ENCODE measurements at places on chromosomes 4 and X. TPM values are rescaled to one million over a fixed set of nuclear protein-coding genes. Genes with fewer than 3 reads are reported as not detected.

Gene PNMA6A
- 1.8 TPM for total RNA-seq

Gene TEX28
- total RNA-seq = not detected

Gene EMD
- 119 TPM for total RNA-seq

Gene PACRGL
- 16.9 TPM for total RNA-seq

Gene RELL1
- total RNA-seq = 19.9 TPM

Gene USP17L12
- not detected for total RNA-seq

Gene IL3RA
- total RNA-seq = 0.44 TPM

Gene CLDN34
- total RNA-seq = not detected

Gene ARHGAP4
- total RNA-seq = 124 TPM

Gene MAGEA8
- not detected for total RNA-seq

Gene HPGD
- total RNA-seq = 1.6 TPM

Gene MAGEE1
- 3.9 TPM for total RNA-seq

- no peak for DNase-seq
- H3K27me3 ChIP-seq = no peaks in the 10 kb centered on the region
- no peak overlapping the region for H3K4me3 ChIP-seq
- no peaks in the 10 kb centered on the region for H3K36me3 ChIP-seq
- H3K27ac ChIP-seq = no peak overlapping the region
- H3K4me1 ChIP-seq = no peaks in the 10 kb centered on the region
Observed at GRCh38 chrX:24668111-24668510, 21.0 kb upstream of the PCYT1B start.

GRCh38 chrX:69179380-69179911 lies 14.2 kb upstream of the PJA1 start:
- no peaks in the 10 kb centered on the region for H3K4me1 ChIP-seq
- no peak overlapping the region for H3K4me3 ChIP-seq
- H3K27me3 ChIP-seq = no peaks in the 10 kb centered on the region
- no peaks in the 10 kb centered on the region for H3K36me3 ChIP-seq
- DNase-seq = no peak
- no peak overlapping the region for H3K27ac ChIP-seq

DNA sequence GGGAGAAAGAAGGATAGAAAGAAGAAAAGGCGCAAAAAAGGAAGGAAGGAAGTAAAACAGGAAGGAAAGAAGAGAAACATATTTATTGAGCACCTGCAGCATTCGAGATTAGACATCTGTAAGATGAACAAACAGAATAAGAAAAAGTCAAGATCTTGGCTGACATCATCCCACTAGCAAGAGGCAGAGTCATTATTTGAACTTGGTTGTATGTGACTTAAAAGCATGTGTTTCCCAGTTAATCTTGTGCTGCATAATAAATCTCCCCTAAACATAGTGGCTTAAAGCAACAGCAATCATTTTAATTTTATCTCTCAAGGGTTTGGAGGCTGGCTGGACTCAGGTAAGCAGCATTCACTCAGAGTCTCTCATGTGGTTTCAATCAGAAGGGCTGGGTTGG lies 38.5 kb upstream of the COX7B2 start:
- H3K36me3 ChIP-seq = no peaks in the 10 kb centered on the region

- no peaks in the 10 kb centered on the region for H3K27me3 ChIP-seq
- DNase-seq = no peak
- no peaks in the 10 kb centered on the region for H3K36me3 ChIP-seq
Observed at GRCh38 chr4:39525822-39526690, 1.2 kb downstream of the UGDH start.

- no peak for DNase-seq
- H3K36me3 ChIP-seq = no peaks in the 10 kb centered on the region
- H3K27me3 ChIP-seq = no peaks in the 10 kb centered on the region
- H3K27ac ChIP-seq = no peak overlapping the region
Observed at GRCh38 chr4:52894443-52894842, 32.3 kb downstream of the RASL11B start.

- no peak overlapping the region for H3K27ac ChIP-seq
- no peaks in the 10 kb centered on the region for H3K27me3 ChIP-seq
- H3K4me1 ChIP-seq = no peaks in the 10 kb centered on the region
Observed at GRCh38 chrX:5702890-5703289, 525.8 kb downstream of the NLGN4X start.

DNA sequence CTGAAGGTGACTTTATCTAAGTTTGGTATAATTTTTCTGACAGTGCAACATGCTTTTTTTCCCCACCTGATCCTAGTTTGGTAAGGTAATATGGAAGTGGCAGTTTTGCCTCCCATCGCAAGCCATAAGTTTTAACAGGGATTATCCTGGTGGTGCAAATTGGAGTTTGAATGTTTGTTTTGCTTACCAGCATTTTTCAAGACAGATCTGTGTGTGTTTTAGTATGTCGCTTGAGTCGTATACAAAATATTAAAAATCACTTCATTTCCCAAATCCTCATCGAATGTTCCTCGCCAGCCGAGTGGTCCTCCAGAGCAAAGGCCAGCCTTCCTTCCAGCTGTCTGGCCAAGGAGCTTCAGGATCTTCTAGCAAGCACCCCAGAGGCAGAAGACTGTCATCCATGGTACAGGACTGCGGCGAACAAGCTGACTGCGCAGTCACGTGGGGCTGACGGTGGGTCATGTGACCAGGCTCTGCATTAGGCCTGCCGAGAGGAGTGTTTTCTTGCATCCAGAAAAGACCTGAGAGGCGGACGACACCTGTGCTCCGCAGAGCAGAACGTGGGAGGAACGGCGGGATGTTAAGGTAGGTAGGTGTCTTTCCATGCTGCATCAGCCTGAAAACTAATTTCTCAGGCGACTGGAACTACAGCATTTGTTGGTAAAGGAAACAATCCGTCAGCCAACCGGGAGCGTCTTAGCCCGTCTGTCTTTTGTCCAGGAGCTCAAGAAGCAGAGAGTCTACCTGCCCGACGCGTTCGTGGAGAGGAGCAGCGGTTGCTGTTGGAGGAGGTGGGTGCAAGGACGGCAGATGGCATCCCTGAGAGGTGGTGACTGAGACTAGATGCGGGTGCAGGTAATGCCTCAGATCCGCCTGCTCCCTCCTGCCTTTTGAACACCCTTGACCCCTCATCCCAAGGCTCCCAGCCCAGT lies at the start of gene GPRASP3:
GPRASP3 (plus strand) TSS at position 507 of the 932 bp plus-strand sequence. CDS start 28,253 bp downstream, outside the sequence.
- peak; percentile 77 for DNase-seq
- peak within 1 kb of the TSS; percentile 53 for H3K4me3 ChIP-seq
- H3K4me1 ChIP-seq = no peaks in the 10 kb centered on the region
- H3K27ac ChIP-seq = no peak within 1 kb of the TSS
- no peaks in the 10 kb centered on the region for H3K36me3 ChIP-seq

GRCh38 chr4:84403656-84404055 lies 95.4 kb downstream of the NKX6-1 start:
- no peaks in the 10 kb centered on the region for H3K27me3 ChIP-seq
- no peaks in the 10 kb centered on the region for H3K4me1 ChIP-seq
- no peak overlapping the region for H3K27ac ChIP-seq
- no peak for DNase-seq
- no peak overlapping the region for H3K4me3 ChIP-seq

- H3K36me3 ChIP-seq = no peaks in the 10 kb centered on the region
- H3K27me3 ChIP-seq = no peaks in the 10 kb centered on the region
- no peaks in the 10 kb centered on the region for H3K4me1 ChIP-seq
- no peak for DNase-seq
- H3K27ac ChIP-seq = no peak overlapping the region
- H3K4me3 ChIP-seq = no peak overlapping the region
Observed at GRCh38 chrX:141158084-141158483, 18.8 kb downstream of the LDOC1 start.

DNA sequence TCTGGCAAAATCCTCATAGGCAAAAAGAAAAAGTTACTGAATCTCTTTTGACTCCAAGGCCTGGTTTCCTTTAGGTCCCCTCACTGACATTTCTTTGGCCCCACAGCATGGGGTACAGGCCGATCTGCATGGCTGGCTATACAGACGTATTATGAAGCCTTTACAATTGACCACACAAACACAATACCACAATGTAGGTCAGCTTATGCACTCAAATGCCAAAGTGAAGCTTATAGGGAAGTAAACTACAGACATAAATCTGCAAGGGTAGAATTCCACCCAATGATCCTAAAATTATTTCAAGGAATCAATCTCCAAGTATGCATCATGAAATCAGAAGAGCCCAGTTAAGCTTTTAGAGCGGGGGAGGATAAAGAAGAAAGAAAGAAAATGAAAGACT lies 20.7 kb downstream of the STX18 start:
- H3K36me3 ChIP-seq = no peaks in the 10 kb centered on the region
- H3K4me1 ChIP-seq = peaks cover 9% of the 10 kb centered on the region
- no peak for DNase-seq
- no peak overlapping the region for H3K27ac ChIP-seq

DNA sequence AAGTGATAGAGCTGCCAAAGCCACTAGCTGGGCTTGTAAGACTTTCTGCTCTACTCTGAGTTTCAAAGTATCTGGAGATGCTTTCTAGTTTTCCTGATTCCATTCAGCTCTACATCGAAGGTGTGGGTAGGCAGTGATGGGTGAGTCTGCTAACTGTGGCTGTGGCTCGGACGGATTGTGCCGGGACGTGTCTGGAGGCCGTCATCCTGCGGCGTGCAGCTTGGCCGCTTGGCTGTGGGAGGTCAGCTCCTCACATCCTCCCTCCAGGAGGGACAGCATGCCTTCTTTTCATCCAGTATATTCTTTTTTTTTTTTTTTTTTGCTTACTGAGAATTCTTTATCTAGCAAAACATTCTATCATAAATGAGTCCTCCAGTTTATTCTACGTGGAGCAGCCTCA lies 77.9 kb upstream of the AADAT start:
- H3K36me3 ChIP-seq = no peaks in the 10 kb centered on the region
- H3K4me1 ChIP-seq = no peaks in the 10 kb centered on the region
- H3K27ac ChIP-seq = no peak overlapping the region
- no peaks in the 10 kb centered on the region for H3K27me3 ChIP-seq

- no peak overlapping the region for H3K4me3 ChIP-seq
- no peaks in the 10 kb centered on the region for H3K36me3 ChIP-seq
- no peak overlapping the region for H3K27ac ChIP-seq
- H3K4me1 ChIP-seq = no peaks in the 10 kb centered on the region
- DNase-seq = no peak
Observed at GRCh38 chrX:70336767-70337166, 46.9 kb downstream of the KIF4A start.

DNA sequence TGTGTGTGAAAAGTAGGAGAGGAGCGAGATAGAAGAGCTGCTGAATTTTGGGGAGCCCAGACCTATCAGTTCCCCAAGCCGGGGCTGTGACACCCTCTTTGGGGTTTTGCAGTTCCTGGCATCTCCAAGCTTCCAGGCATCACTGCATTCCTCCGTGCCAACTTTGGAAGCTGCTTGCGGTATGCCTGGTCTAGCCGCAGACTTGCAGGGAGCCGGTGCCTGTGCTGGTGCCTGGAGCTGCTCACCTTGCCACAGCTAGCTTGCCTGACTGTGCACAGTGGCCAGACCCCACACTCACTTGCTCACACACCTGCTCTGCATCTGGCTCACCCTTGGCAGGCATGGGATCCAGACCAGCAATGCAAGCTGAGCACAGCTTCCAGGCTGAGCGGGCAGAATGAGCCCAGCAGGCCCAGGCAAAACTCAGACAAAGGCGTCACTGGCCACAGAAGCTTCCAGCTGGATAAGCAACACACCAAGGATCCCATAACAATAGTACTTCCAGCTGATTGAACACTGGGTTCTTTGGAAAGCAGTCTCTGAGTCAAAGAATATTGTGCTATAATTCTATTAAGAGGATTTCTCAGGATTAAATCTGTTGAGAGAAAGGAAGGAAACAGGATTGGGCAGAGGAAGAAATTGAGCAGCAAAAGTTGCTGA lies 390.9 kb downstream of the TEX13C start:
- H3K4me1 ChIP-seq = no peaks in the 10 kb centered on the region
- H3K27ac ChIP-seq = no peak overlapping the region
- no peaks in the 10 kb centered on the region for H3K36me3 ChIP-seq
- H3K27me3 ChIP-seq = no peaks in the 10 kb centered on the region
- no peak for DNase-seq
- H3K4me3 ChIP-seq = no peak overlapping the region

- H3K4me3 ChIP-seq = no peak overlapping the region
- no peaks in the 10 kb centered on the region for H3K36me3 ChIP-seq
- H3K27ac ChIP-seq = no peak overlapping the region
- DNase-seq = no peak
- no peaks in the 10 kb centered on the region for H3K27me3 ChIP-seq
Observed at GRCh38 chr4:100539706-100540105, 21.9 kb upstream of the EMCN start.

DNA sequence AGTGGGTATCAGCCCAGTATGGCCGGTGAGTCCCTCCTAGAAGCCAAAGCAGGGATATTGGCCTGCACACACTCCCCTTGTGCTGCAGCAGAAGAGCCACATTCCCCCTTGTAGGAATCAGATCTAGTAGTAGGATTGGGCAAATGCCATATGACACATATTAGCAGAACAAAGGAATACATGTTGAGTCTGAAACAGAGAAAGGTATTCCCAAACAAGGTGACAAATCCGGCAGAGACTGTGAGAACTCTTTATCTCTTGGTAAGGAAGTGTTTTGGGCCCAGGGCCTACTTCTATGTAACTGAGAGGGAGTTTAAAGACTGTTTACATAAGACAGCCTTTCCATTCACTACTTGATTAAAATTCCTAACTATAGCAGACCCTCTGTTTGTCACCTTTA lies 1382.0 kb downstream of the FAM133A start:
- DNase-seq = no peak
- H3K4me3 ChIP-seq = no peak overlapping the region
- H3K4me1 ChIP-seq = no peaks in the 10 kb centered on the region
- no peaks in the 10 kb centered on the region for H3K36me3 ChIP-seq

DNA sequence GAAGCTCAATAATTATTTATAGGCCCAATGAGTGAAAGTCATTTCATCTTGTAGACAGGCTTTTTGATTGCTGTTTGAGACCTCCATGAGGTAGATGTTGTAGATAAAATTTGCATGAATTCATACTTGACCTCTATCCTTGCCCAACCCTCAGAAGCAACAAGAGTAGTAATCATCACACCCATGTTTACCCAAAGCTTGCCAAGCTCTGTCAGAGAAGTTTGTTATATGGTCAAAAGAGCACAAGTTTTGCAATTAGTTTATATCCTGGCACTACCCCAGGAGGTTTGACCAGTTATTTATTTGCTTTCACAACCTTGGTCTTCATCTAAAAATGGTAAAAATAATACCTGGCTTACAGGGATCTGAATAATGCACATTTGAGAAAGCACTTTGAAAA lies 20.7 kb downstream of the ADH7 start:
- no peaks in the 10 kb centered on the region for H3K4me1 ChIP-seq
- no peak for DNase-seq
- H3K27ac ChIP-seq = no peak overlapping the region
- H3K27me3 ChIP-seq = no peaks in the 10 kb centered on the region

- no peak overlapping the region for H3K27ac ChIP-seq
- no peak for DNase-seq
- peaks cover 10% of the 10 kb centered on the region for H3K36me3 ChIP-seq
Observed at GRCh38 chr4:2732526-2732925, 23.6 kb downstream of the TNIP2 start.

- H3K36me3 ChIP-seq = no peaks in the 10 kb centered on the region
- no peaks in the 10 kb centered on the region for H3K27me3 ChIP-seq
- no peak for DNase-seq
- H3K27ac ChIP-seq = no peak overlapping the region
- no peak overlapping the region for H3K4me3 ChIP-seq
Observed at GRCh38 chr4:116018831-116019230, 905.4 kb upstream of the NDST4 start.

- H3K27ac ChIP-seq = no peak overlapping the region
- H3K4me1 ChIP-seq = peaks cover 9% of the 10 kb centered on the region
- H3K4me3 ChIP-seq = no peak overlapping the region
- no peak for DNase-seq
- H3K27me3 ChIP-seq = no peaks in the 10 kb centered on the region
Observed at GRCh38 chr4:143196323-143196722, 11.6 kb downstream of the USP38 start.
